ENCODE measurements at places on chromosomes 11 and 22.

DNA sequence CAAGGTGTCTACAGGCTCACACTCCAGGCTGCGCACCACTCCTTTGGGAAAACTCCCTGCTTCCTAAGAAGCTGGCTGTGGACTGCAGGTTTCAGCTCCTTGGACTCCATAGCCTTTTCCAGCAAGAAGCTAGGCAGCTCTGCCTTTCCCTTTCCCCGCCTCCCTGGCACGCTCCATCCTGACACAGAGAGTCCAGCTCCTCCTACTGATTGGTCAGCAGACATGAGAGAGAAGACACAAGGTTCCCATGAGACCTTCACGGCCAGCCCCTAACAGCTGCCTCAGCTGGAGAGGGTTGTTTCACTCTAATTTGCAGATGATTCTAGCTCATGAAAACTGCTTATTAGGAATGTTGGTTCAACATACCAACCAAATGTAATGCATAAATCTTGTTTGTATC, 27.6 kb downstream of the TENM4 start:
- DNase-seq: peak; percentile 58

DNA sequence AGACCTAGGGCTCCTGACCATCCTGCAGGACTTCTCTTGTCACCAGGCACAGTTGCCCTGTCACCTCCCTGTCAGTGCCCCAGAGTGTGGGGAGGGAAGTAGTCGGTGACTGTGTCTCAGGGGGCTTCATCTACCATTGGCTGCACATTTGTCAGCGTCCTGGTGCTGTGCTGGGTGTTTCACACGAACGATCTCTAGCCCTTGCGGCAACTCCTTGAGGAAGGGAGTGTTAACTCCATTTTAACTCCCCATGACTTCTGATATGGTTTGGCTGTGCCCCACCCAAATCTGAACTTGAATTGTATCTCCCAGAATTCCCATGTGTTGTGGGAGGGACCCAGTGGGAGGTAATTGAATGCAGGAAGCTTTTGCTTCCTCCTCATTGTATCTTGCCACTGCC, 7.1 kb downstream of the TSKU start:
- no peak for DNase-seq

- DNase-seq: no peak
Measured at GRCh38 chr11:7032692-7033091, 12.4 kb downstream of the NLRP14 start.

DNA sequence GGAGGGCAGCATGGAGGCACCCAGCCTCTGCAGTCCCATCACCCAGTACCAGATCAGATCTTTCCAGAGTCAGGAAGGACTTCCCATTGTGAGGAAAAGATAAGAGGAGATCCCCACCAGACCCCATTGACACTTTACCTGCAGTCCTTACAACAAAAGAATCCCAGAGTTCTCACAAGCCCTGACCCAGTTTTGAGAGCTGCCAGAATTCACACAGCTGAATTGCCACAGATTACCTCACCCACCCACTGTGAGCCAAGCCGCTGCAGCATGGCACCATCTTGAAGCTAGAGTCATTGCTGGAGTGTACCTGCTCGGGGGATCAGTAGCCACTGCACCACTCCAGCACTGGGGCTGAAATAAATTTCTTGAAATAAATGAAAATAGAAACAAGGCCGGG, 91.8 kb upstream of the UBASH3B start:
- no peak for DNase-seq

- no peak for DNase-seq
Measured at GRCh38 chr11:63491240-63491587, 247 bp upstream of the PLAAT5 start.

- no peak for DNase-seq
Measured at GRCh38 chr22:44827666-44828190, 75.4 kb downstream of the ARHGAP8 start.

DNA sequence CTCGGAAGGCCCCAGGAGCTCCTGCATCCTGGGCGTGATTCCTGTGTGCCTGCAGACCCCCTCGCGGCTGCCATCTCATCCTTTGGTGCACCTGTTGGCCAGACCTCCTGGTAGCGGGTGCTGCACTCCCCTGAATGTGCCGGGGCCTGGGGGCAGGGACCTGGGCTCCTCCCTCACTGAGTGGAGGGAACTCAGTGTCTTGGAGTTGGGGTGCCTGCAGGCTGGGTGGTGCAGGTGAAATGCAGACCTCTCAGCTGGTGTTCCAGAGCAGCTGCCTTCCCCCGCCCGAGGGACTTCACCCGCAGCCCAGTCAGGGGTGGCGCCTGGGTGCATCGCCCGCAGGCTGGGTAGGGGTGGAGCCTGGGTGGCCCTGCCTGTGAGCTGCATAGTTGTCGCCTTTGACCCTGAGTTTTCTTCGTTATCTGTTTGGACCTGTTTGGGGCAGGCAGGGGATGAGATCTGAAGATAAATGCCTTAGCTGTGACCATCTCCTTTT, 31.4 kb downstream of the LRP5 start:
- DNase-seq: no peak

DNA sequence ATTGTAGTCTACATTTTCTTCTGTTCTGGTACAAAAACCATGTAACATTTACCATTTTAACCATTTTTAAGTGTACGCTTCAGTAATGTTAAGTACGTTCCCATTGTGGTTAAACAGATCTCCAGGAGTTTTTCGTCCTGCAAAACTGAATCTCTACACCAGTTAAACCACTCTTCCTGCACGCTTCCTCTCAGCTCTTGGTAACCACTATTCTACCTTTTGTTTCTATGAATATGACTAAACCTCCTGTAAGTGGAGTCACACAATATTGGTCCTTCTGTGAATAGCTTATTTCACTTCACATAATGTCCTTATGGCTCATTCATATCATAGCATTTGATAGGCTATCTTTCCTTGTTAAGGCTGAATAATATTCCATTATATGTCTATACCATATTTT, 7.1 kb upstream of the EXT2 start:
- no peak for DNase-seq

GRCh38 chr11:130897262-130898182, 18.8 kb downstream of the SNX19 start:
- DNase-seq: peak; percentile 64

- DNase-seq: no peak
Measured at GRCh38 chr11:37896016-37896415, 1298.0 kb upstream of the RAG2 start.

DNA sequence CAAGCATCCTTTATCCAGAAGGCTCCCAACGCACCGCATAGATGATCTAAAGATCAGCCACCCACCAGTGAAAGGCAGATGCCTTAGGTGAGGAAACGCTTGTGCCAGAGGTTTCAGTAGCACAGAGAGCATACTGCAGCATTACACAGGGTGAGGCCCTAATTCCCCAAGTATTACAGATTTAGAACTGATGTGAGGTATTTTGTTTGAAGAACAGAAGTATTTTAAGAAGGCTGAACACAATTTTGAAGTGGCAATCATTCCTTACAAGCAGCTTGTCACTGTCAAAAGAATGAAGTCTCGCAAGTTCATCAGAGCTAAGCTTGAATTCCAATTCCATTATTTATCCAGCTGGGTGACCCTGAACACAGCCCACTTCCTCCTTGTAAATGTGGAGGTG, 70.0 kb upstream of the FAT3 start:
- no peak for DNase-seq

DNA sequence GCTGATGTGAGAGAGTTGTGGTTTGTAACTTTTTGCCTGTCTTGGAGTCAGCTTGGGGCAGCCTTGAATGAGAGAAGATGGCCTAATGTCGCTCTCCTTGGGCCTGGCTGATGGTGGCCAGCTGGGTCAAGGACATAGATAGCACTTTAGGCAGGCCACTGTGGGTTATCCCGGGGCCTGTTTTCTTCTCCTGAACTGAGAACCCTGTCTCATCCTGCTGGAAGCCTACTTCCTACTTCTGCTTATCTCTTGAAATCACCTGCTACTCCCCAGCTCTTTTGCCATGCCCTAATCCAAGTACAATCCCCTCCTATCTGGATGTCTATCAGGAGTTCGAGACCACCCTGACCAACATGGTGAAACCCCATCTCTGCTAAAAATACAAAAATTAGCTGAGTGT, 49.5 kb downstream of the OSBP2 start:
- DNase-seq: no peak

All from right renal pelvis (tissue), 4 donors.